ENCODE measurements at places on chromosomes 3 and 15.

- DNase-seq: no peak
These were observed 14.9 kb downstream of the C3orf33 start for GRCh38 chr3:155791190-155791589.

DNA sequence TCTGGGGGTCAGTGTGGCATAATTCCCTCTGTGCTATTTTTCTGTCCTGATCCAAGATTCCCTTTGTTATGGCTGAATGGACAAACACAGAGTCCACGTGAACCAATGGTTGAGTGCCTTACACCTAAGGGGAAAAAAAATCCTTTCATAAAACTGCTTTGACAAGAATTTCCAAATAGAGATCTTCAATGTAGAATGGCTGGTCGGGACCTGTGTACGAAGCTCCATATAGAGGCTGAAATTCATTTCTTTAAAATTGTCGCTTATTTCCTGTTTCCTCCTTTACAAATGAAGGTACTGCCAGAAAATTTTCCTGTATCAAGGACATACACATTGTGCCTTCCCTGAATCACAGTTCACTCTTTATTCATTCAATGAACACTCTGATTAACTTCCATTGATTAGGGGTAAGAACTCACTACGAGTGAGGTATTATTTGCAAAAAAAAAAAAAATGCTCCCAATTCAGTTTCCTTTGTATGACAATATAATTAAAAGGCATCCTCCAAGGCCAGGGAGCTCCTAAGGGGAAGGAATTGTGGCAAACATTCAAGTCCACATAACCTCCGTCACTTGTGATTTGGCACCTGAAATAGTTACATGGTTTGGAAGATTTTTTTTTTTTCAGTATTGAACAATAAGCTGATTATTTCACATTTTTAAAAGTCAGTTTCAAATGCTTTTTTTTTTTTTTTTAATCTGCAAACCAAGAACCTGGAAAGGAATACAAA is 293.8 kb downstream of the MEX3B start:
- no peak for DNase-seq

- DNase-seq: peak; percentile 35
These were observed 47.2 kb downstream of the SLC12A8 start for GRCh38 chr3:125165189-125165947.

DNA sequence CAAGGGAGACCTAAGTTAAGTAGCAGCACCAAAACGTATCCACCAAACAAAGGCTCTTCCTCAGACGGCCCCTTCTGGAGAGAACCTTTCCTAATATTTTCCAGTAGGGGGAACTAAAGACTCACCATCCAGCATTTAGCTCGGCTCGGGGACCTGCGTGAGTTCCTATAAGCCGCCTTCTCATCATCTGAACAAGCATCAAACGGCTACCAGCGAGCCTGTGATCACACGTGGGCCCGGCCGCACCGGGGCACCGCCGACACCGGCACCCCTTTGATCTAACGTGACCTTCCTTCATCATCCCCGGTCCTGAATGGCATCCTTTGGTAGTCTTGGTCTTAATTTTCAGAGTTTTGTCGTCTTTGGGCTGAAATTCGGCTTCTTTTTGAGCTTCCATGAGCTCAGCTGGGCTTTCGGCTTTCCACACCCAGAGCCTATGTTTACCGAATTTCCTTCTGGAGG is 1.4 kb upstream of the ROBO2 start:
- DNase-seq: peak; percentile 57

GRCh38 chr15:29785136-29785535 is 37.1 kb downstream of the TJP1 start:
- DNase-seq: no peak

DNA sequence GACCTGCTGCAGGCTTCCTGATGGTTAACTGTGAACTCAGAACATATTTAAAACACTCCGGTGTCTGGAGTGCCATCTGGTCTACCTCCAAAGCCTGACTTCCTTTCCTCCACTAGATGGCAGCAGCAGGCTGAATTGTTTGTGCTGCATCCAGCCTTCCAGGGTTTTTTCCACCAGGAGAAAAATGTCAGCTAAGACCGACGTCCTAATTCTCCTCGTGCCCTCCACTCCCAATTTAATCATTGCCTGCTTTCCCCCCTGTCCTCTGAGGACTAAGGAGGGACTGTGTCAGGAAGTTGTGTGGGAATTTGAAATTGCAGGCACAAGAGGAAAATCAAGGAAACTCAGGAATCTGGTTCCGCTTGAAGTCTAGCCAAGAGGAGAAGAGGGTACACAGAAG is 165.2 kb upstream of the UMPS start:
- DNase-seq: peak; percentile 89

- DNase-seq: no peak
These were observed 384 bp upstream of the LEKR1 start for GRCh38 chr3:156825795-156826143.

- DNase-seq: no peak
These were observed 74.1 kb upstream of the FRMD4B start for GRCh38 chr3:69460034-69460433.

- DNase-seq: no peak
These were observed 70.5 kb downstream of the PLXNA1 start for GRCh38 chr3:127053450-127053849.

DNA sequence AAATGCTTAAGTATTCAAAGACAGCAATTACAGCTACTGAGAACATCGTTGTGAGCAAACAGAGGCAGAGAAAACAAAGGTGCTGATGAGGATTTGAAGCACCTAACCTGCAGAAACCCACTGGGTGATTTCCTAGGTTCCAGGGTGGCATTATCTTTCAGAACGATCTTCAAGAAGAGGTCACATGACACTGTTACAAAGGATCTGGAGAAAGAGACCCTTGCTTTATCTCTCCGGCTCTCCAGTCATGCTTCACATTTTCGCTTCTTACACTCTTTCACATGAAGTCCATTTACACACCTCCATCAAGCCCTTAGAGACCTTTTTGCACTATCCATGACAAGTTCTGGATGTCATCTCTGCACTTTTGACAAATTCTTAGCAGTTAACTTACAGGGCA is 70.8 kb downstream of the GOLGA8B start:
- DNase-seq: no peak

GRCh38 chr15:67901922-67902321 is 62.1 kb upstream of the RNU6-1 start:
- DNase-seq: no peak

DNA sequence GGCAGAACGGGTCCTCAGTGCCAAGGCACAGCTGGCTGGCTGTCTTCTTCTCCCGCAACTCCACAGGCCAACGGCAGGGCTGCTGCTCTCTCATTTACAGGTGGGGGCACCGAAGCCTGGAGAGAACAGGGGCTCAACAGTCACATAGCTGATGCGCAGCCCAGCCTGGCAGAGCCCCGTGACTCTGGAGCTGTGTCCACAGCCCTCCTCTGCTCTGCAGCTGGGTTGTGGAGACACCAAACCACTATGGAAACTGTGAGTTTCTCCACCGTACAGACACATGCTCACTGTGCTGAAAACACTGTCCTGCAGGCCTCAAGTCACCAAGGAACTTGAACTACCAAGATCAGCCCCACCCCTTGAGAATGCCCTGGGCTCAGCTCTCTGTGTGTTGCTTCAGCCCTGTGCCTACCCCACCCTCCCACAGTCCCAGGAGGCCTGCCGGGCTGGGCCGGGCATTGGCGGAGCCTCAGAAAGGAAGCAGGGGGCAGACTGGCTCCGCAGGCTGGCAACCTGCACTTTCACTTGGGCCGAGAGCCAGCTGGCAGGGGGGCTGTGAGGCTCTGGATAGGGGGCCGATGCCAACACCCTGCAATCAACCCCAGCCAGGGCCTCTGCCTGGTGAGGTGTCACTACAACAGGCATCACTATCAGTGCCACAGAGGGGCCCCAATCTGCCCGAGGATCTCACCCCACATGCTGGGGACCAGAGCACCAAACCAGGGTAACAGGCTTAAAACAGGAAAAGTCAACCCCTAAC is 113.7 kb upstream of the RPL32 start:
- peak; percentile 28 for DNase-seq

DNA sequence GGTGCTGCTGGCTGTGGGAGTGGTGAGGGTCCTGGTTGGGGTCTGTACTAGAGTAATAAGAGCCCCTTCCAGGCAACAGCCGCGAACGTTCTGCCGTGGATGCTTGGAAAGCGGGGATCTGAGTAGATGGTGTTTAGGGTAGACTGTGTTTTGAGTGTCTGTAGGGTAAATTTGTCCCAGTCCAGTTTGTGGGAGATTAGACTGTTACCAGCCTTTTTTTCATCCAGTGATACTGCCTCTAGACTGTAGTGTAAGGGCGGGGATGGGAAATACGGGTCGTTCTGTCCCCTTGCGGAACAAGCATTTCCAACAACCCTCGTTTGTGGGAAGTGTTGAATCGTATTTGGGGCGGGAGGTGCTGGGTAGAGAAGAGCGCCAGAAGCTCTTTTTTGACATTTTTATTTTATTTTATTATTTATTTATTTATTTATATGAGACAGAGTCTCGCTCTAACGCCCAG is 424 bp downstream of the HAUS2 start:
- no peak for DNase-seq

DNA sequence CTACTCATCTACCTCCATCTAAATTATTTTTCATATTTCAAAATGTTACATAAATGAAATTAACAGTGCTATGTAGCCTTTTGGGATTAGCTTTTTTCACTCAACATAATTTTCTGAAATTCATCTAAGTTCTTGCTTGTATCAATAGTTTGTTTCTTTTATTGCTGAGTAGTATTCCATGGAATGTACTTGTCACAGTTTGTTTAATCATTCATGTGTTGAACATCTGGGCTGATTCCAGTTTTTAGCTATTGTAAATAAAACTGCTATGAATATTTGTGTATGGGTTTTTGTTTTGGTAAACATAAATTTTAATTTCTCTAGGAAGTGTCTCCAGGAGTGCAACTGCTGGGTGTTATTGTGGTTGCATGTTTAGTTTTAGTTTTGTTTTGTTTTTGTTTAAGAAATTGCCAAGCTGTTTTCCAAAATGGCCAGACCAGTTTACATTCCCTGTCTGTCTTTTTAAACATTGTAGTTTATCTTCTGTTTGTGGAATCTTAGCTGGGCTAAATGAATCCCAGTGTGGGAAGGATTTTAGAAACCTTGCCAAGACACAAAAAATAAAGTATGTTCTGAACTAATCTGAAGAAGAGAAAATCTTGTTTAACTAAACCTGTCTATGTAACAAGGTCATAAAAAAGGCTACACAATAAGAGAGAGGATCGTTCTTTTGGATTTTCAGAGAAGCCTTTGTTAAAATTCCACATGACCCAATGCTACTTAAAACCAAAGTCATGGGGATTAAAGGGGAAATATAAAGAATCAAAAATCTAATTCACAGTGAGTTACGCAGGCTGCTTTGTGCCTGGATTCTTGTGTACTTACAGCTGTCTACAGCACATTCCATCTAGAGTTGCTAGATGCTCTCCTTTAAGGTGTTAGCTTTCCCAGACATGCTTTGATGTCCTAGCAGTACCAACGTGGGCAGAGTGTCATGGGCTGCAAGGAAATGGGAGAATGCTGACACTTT is 129.2 kb upstream of the SUCLG2 start:
- no peak for DNase-seq

- no peak for DNase-seq
These were observed 27.2 kb upstream of the VPS33B start for GRCh38 chr15:91049378-91050127.

GRCh38 chr15:41465822-41466421 is 27.8 kb upstream of the ITPKA start:
- DNase-seq: no peak

GRCh38 chr3:129336093-129336706 is 57.5 kb downstream of the HMCES start:
- DNase-seq: no peak

GRCh38 chr3:71944482-71945065 is 159.6 kb upstream of the PROK2 start:
- no peak for DNase-seq

DNA sequence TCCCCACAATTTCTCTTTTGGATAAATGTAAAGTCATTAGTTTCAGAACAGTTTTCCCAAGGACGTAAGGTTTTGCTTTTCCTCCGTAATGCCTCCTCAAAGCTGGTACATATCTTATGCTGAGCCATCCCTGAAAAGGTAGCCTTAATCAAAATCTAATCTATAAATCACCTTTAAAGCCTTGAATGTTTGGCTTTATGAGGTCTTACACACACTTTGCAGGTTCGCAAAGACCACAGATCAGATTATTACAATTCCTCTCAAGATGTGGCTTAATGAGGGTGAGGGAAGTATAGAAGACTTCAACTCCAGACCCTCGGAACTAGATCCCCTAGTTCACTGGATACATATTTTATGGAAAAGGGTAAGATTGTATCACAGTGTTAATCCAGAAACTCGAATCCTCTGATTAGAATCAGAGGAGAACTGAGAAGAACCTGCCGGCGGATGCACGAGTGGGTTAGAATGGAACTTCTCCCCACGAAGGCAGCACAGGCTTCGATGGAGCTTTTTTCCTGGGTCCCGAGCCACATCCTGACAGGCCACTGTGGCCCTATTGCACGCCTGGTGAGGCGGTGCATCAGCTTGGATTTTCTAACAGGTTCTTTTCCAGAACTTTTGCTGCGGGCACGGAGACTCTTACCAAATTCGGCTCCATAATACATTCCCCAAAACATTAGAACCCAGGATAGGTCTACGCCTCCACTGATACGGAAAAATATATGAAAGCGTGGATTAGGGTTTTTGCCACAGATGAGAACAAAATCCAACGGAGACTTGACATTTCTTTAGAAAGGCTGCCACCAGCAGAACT is 1.2 kb downstream of the CTXND1 start:
- DNase-seq: no peak

DNA sequence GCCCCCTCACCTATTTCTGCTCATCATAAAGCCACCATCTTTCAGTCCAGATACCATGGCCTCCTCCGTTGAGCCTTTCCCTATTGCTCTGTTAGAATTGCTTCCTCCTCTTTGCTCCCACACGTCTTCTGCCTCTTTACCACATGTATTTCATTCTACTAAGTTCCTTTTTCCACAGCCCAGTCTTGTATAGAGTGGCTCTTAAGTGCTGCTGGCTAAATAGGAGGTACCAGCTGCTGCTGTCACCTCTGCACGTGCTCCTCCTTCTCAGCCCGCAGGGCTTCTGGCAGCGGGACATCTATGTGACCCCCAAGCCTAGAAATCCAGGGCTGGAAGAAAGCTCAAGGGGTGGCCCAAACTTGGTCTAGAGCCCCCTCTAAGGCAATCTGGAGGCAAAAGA is 38.8 kb upstream of the PLXND1 start:
- DNase-seq: no peak

DNA sequence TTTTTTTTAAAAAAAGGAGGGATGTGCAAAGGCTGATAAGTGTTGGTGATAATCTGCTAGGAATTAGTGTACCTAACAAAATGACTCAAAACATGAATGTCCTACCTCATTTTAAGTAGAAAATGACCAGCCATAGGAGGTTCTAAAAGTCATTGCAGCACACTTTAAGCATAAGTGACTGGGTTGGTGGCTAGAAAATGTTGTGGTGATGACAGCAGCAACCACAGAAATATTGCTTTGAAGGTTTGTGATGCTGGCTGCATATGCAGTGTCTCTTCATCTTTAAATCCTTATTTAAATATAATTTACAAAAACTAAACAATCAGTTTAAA is 55.2 kb downstream of the CMSS1 start:
- DNase-seq: no peak

Data from NCI-H446 (cell line).